Lower leg skin (tissue), 4 donors: ENCODE measurements at places on chromosomes 6 and 20.

GRCh38 chr6:159184559-159184958 is 15.4 kb downstream of the FNDC1 start:
- DNase-seq: no peak

DNA sequence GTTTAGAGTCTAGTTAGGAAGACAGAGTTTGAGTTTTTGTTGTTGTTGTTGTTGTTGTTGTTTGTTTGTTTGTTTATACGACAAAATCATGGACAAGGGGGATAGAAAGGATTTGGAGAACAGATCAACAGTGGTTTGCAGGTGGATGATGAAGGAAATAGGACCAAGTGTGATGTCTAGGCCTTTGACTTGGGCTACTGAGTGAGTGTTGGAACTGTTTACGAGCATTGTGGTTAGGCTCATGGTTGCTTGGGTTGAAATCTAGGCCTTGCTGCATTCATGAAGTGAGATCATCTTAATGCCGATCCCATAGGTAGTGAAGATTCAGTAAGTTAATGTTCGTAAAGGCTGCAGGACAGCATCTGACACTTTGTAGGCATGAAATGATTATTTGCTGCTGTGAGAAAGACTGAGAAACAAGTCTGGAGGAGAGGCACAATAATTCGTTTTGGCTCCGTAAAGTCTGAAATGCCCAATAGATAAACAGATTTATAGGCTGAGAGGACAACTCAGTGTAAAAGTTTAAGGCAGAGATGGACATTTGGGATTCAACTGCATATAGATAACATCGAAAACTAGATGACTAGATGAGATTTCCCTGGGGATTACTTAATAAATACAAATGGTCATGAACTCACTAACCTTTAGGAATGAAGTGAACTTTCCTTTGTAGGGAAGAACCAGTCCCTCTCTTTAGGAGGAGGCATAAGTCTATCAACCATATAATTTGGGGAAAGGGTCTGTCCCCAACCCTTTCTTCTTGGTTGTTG is 70.0 kb downstream of the HDDC2 start:
- DNase-seq: no peak

GRCh38 chr6:100382767-100383195 is 81.9 kb downstream of the SIM1 start:
- DNase-seq: no peak

DNA sequence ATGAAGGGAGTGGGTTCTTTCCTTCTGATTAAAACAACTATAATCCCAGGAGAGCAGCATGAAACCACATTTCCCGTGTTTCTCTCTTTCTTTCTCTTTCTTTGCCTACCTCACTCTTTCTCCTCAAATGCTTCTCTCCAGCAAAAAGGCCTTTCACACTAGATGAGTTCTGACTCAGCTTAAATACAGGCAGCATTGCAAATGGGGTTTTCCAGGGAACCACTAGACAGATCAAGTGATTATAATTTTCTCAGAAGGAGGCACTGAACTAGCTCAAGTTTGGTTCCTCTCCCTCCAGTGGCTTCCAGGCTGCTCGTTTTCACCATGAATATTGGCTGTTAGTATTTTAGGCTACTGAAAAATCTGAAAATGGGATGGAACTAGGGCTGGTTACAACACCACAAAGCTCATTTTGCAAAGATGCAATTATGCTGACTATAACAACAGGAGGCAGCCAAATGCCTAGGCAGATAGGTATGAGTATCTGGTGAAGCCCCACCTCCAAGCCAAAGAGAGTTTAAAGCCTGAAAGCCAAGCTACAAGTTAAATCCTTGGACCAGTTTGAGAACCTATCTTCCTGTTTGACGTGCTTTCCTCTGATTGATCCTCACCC is 260.0 kb downstream of the MMUT start:
- DNase-seq: no peak

- DNase-seq: no peak
Observed at GRCh38 chr6:159533568-159533967, 159.5 kb downstream of the SOD2 start.

GRCh38 chr20:13355941-13356486 is 134.9 kb downstream of the ISM1 start:
- DNase-seq: no peak

GRCh38 chr20:23320317-23320716 is 30.3 kb upstream of the NXT1 start:
- no peak for DNase-seq

DNA sequence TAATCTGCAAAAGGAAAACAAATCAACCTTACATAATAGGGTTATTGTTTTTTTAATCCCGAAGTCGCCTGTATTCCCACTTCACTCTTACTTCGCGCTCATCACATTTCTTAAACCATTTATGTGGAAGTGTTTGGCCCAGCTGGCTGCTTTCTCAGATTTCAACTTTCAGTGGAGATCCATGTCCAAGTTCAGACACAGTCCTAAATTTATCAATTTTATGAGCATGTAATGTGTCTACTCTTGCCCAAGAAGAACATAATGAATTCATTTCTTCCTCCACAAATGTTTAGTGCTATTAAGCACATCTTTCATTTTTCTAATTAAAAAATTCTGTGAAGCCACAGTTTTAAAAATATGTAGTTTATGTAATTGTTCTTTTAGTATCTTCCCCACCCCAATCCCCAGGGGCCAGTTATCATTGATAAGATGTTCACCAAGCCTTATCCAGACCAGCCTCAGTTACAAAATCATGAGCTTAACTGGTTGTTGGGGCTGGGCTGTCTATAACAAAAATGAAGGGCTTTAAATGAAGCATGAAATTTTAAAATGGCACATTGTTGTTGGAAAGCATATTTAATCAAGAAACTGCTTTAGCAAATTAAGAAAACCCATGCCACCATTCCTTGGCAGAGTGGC is 151.7 kb downstream of the UST start:
- no peak for DNase-seq

DNA sequence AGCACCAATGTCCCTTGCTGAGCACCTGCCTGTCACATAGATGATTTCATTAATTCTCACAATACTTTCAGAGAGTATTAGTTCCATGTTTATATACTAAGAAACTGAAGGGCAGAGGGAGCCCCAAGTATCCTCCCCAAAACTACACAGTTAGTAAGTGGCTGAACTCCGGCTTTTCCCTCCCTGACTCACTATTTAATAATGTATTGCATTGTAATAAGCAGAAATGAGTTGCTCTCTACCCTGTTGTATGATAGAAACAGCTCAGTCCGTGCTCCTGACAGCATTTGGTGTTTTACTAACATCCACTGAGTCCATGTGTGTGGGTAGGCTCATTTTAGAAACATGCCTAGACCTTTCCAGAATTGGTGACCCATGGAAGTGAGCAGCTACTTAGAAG is 76.8 kb downstream of the OLIG3 start:
- DNase-seq: no peak

DNA sequence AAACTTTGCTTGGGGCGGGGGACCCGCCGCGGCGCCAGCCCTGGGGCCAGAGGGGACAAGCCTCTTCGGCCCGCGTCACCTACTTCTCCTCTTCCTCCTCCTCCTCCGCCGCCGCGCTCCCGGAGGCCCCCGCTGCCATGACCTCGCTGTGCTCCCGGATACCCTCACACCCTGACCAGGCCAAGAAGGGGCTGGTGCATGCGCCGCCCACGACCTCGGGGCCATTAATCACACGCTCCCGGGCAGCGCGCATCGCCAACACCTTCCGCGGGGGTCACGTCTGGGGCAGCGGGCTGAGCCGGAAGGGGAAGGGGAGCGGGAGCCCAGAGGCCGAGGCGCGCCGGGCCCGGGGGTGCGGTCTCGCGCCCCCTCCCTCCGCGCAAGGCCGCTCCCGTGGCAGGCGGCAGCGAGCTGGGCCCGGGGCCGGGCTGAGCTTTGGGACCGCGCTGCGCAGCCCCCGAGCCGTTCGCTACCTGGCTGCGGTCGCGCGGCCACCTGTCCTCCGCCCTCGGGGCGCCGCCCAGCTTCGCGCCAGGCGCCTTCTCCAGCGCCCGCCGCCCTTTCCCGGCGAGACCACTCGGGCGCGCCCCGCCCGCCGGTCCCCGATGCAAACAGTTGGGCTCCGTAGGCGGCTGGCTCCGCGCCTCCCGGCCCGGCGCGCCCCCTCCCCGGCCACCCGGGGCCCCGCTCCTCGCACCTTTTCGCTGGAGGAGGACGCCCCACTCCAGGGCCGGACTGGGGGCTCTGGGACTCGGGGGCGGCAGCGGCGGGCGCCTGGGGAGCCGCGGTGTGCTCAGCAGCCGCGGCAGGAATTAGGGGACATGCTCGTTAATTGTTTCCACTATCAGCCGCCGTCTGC is 575 bp upstream of the CNR1 start:
- DNase-seq: no peak

GRCh38 chr6:34610819-34611477 is 54.8 kb upstream of the SPDEF start:
- no peak for DNase-seq

DNA sequence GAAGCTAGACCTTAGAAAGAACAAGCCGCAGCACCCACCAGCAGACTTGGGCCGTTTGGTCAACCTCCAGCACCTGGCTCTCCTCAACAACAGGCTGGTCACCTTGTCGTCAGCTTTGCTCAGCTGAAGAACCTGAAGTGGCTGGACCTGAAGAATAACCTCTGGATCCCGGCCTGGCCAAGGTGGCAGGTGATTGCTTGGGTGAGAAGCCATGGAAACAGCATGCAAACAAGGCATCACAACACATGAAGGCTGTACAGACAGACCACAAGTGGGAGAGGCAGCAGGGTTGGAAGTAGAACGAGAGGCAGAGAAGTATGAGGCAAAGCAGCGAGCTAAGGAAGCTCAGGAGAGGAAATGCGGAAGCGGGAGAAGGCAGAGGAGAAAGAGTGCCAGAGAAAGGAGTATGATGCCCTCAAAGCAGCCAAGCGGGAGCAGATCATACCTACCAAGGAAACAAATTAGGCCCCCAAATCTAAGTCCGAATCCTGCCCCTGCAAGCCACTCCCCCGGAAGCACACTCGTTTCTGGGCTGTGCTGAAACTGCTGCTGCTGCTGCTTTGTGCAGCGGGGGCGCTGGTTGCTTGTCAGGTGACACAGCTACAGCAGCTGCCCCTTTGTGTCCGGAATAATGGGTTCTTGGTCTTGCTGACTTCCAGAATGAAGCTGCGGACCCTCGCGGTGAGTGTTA is 121.6 kb upstream of the LGSN start:
- no peak for DNase-seq

DNA sequence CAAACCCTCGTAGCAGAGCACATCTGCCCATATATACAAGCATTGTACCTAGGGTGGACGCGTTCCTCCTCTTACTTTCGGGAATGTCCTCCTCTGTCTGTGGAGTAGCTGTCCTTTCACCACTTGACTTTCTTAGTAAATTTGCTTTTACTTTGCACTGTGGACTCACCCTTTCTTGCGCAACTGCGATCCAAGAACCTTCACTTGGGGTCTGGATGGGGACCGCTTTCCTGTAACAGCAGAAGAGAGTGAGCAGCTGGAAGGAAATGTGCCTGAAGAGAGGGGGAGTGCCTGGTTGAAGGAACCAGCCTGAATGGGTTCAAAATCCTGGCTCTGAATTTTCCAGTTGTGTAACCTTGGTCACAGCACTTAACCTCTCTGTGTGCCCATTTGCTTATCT is 40.1 kb upstream of the PMEPA1 start:
- DNase-seq: no peak

DNA sequence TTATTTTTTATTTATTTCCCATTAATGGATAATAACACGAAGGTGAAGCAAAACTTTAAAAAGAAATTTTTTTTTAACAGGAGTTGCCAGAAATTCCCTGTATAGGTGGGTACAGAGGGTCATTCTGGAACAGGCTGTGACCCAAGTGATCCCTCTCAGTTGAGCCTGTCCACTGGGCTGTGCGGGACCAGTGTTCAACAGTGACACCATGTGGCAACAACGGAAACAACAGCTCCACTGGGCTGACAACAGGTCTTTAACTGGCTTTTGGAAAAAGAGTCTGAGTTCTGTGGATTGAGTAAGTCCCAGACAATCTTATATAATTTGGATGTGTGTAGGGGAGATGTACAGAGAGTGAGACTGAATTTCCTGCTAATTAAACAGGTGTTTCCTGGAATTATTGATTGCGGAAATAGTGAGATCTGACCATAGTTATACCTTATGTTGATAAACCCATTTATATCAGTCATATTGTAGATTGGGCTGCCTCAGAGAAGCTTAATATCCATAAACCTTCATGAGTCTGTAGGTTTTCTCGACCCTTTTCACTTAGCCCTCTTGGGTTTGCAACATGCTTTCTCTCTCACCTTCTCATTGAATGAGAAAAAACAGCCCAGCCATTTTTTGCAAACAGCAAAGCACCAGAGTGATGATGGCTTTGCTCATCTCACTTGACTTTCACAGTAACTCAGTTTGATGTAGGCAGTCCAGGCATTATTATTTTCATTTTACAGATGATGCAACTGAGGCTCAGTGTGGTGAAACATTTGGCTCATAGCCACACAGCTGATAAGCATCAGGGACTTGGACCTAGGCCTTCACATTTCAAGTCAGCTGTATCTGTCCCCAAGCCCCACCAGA is 17.5 kb downstream of the KIAA1755 start:
- DNase-seq: no peak

- DNase-seq: no peak
Observed at GRCh38 chr6:23635150-23635549, 490.9 kb upstream of the NRSN1 start.

DNA sequence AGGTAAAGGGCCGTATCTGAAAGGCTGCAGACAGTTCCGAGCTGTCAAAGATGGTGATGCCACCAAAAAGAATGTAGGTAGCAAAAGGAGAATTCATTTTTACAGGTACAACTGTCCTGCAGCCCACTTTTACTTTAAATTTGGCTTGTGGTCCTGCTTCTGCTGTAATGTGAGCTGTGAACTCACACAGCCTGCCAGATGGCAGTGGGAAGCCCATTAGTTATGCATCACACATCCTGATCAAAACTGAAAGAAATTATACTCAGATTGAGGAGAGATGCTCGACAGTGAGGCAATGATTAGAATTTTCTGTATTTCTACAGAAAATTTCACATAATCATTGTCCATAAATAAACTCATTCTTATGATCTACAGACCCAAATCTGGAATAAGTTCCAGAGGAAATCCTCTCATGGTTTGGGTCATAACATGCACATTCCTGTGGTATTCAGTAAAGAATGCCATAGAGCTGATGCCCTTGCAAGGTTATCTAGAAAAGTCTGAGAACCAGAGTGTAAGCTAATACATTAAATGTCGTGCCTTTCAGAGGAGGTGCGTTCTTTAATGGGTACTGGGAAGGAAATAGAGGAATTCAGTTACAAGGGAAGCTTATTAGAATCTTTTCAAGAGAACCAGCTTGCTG is 23.9 kb upstream of the E2F3 start:
- DNase-seq: no peak

- DNase-seq: no peak
Observed at GRCh38 chr6:74598462-74599393, 607.1 kb downstream of the COL12A1 start.

DNA sequence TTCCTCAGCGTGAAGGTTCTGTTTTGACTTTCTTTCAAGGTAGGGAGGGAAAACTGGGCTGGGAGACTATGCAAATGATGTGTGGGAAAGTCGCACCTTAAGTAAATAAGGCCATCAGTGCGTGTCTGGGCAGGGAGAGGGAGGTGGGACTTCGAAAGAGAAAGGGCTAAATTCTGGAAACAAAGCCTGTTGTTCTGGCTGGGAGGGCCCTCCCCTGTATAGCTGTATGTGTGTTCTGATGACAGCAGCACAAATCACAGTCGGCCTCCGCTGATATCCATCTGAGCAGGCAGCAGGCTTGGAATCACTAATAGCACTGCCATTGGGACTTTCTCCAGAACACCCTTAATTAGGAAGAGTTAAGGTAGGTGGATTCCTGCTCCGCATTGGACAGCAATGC is 19.2 kb downstream of the JAG1 start:
- DNase-seq: no peak

- DNase-seq: no peak
Observed at GRCh38 chr6:101351173-101351572, 42.3 kb upstream of the GRIK2 start.
